Fibroblast of gingiva (primary cell): ENCODE measurements at places on chromosomes 7 and 10.
A peak's percentile ranks its signal among the peaks of the same experiment; 100 is the strongest.

- DNase-seq = peak; percentile 38
These were observed 87.2 kb downstream of the TCF7L2 start for GRCh38 chr10:113037218-113037617.

GRCh38 chr10:17273403-17273802, 45.4 kb downstream of the VIM start:
- DNase-seq = no peak

- no peak for DNase-seq
These were observed 192.5 kb downstream of the EBF3 start for GRCh38 chr10:129771576-129771975.

DNA sequence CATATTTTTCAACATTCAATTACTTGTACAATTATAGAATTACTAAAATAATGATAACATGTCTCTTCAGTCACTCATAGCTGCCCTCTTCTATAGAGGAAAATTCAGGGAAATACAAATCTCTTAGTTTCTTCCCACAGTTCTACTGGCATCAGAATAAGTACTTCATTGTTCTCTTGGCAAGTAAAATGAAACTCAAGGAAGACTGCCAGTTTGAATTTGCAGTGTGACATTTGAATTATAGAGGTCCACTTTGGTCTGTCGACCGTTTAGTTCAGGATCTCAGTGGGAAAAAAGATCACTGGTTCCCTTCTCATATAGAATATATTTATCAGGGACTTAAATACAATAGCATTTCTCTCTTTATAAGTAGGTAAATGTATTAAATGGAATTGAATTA, 114.5 kb downstream of the PON1 start:
- no peak for DNase-seq

DNA sequence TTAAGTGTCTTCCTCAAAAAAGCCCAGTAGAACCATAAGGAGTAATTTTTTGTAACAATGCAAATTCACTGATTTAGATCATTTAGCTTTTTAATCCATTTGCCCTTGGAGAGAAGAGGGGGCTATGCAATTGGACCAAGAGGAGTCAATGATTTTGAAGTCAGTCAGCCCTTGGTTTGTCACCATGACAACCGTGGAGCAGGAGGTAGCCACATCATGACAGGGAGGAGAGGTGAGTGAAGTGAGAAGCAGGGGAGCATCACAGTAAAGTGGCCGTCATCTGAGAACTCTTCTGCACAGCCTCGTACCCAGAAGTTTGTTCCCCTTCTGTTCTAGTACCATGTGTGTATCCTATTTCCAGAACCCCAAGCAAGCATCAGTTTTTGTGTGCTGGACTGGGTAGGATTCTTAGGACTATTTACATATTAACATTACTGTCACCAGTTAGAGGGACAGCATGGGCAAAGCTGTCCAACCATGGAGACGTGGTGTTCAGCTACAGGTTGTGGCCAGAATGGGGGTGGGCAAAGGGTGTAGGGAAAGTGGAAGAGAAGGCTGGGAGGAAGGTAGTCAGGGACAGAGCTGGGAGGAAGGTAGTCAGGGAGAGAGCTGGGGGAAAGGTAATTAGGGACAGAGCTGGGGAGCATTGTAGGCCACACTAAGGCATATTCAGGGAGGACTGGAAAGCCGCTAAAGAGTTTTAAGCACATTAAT, 13.1 kb downstream of the UBE3C start:
- DNase-seq = no peak

DNA sequence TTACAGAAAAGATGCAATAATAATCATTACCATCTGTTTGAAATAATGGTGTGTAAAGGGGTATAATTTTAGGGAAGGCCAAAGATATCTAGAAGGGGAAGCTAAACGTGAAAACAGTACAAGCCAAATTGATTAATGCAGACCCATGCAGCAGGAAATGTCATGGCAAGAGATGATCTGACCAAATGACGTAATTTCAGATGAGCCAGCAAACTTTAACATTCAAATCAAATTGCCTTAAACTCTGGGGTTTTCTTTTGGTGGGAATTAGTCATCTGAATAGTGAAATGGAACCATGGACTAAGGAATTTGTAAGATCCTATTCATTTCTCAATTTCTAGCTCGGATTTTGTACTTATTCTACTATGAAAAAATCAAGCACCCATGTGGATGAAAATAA, 21.4 kb upstream of the SCIN start:
- peak; percentile 53 for DNase-seq

DNA sequence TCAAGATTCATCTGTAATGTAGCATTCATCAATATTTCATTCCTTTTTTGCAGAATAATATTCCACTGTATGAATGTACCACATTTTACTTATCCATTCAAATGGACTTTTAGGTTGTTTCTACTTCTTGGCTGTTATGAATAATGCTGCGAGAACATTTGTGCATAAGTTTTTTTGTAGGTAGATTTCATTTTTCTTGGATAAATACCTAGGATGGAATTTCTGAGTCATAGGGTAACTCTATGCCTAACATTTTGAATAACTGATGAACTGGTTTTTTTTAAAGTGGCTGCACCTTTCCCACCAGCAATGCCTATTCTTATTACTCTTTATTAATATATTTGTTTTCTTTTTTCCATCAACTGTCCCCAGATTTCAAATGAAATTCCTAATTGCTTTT, 9.1 kb upstream of the XPNPEP1 start:
- DNase-seq = peak; percentile 26

DNA sequence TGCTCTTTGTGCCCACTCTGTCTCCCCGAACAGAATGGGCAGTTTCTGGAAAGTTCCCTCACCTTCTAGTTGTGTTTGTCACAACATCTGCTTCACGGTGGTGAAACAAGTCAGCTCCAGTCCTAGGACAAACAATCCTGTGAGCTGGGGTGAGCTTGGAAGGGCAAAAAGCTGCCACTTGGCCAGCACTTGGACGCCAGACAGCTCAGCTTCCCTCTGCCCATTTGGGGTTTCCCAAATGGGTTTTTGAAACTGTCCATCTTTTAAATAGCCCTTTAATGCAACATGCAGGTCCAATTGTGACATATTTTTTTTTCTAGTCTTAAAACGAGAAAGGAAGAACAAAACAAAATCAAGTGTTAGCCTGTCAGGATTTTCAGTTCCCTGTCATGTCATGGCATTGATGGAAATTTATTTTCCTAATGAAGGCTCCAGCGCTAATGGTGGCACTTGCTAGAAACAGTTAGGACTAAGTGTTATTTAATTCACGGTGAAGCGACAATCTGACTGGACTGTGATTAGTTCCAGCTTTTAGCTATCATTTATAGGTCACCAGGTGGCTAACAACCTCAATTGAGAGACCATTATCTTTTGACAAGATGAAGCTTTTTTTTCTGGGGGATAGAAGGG, 181.7 kb downstream of the MYOF start:
- no peak for DNase-seq

DNA sequence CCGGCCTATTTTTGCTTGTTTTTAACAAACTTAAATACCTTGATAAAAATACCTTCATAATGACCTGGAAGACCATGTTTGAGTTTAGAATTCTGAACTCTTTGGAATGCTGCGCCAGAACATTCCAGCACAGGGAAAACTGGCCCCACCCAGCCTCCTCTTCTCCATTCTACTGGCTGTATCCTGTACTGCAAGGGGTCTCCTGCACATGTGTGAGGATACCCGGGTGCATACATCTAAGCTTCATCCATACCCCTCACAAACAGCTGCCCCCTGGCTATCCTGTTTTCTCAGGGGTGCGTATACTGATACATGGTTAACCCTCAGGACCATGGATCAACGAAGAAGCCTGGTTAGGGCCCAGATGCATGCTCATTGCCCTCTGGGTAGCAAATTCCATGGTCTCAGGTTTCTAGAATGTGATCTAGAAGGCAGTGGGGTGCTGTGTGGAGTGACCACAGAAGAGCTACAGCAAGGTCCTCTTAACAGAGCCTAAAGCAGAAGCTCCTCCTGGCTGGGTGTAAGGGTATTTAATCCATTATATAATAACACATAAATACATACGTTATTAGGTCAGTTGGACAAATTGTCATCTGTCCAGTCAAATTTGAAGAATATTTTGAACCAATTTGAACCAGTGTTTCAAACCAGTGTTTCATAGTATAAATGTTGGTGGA, 26.1 kb downstream of the HACD1 start:
- no peak for DNase-seq

DNA sequence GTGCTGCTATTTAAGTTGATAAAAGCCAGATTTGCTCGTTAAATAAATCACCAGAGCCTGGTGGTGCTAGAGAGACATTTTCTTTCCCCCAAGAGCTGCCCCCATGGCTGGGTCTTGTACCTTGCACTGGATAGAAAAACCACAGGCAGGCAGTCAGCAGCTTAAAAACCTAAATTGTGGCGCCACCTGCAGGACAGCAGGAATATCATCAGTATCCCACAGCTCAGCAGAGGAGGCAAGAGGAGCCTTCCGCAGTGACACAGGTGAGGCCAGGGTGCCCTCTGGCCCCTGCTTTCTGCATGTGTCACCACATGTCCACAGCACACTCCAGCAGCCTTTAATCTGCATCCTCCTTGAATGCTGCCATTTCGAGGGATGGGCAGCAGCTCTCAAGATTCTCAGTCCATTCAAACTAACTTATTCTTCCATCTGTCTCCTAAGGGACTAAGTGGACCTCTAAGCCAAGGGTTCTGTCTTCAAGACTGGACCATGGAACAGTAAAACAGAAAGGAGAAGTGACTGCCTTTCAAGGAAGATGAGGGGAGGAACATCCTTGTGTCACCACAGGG, 4.5 kb upstream of the PLXNA4 start:
- peak; percentile 62 for DNase-seq

GRCh38 chr7:9505516-9505915, 1072.1 kb downstream of the NXPH1 start:
- DNase-seq = no peak

GRCh38 chr10:110923856-110924493, 4.6 kb downstream of the SHOC2 start:
- no peak for DNase-seq

- DNase-seq = no peak
These were observed 82.8 kb downstream of the GPR158 start for GRCh38 chr10:25257646-25258045.

DNA sequence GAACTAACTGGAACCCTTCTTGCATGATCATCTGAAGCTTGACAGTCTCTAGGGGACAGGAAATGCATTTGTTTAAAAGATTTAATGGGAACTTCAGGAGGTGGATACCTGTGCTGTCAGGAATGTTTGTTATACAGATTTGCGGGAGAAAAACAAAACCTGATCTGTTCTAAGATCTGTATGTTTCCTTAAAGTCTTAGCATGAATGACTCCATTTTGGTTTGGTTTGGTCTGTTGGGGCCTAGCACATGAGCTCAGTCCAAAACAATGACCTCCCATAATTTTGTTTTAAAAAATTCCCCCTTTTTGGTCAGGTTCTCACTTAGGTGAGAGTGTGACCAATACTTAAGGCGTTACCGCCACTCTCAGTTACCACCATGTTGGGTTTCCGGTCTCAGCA, 138.7 kb downstream of the AKR1D1 start:
- DNase-seq = no peak

- DNase-seq = no peak
These were observed 30.6 kb upstream of the RHOBTB1 start for GRCh38 chr10:60974463-60975149.

DNA sequence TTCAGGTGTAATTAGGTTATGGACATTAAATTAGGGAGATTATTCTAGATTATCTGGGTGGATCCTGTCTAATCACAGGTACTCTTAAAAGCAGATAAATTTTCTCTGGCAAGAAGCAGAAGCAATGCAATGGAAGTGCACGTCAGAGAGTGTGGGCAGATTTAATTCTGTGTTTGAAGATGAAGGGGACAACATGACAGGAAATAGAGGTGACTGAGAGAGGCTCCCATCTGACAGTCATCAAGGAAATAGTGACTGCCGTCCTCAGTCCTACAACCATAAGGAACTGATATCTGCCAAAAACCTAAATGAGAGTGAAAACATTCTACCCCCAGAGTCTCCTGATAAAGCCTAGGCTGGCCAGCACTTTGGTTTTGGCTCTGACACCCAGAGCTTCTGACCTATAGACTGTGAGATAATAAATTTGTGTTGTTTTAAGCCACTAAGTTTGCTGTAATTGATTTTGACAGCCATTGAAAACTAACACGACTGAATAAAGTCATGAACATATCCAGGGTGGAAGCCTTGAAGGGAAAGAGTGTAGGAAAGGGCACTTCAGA, 30.5 kb upstream of the DDX50 start:
- no peak for DNase-seq

DNA sequence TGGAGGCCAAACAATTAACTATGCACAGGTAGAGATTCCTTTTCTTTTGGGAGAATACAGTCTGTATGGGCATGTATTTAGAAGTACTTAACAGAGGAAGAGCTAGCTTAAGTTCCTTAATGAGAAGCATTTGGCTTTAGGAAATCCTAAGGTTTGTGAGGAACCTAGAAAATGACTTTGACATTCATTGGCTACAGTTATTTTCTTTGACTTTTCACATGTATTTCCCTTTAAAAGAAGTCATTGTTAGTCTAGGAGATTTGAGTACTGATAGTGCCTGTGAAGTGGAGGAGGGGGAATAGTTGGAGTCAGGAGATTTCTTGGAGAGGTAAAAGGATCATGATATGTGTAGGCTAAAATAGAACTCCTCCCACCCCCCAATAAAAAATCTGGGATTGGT, 3.6 kb downstream of the HELLS start:
- DNase-seq = no peak

DNA sequence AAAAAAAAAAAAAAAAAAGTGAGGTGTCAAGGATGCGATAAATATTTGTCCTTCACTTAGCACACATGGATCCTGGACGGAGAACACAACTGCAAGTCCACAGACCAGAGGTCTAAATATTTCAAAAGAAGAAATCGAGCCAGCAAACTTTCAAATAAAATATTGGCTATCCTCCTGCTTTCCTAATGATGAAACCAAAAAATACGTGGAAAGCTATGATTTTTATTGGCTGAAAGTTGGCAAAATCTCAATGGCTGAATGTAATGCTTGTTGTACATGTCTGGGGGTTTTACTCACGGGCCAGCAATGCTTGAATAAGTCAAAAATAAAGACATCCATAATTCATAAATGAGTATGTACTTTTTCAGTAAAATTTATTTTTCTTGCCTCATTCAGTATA, 19.0 kb upstream of the MGMT start:
- DNase-seq = no peak

GRCh38 chr7:27611059-27611458, 51.6 kb downstream of the HIBADH start:
- DNase-seq = peak; percentile 87

DNA sequence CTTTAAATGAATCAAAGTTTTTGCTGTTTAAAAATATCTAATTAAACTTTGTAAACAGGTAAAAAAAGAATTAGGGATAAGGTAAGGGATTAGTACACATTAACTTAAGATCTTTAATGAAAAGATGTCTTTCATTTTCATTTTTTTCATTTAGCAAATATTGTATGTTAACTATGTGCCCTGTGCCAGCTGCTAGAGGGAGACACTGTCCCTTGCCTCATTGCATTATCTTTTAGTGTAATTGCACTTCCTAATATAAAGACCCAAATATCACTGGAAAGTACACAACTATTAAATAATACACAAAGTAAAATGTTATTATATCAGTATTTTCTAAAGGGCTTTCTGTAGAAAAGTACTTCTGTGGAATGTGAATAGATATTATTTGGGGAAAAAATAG, 102.7 kb downstream of the GPR37 start:
- no peak for DNase-seq
